Hippocampal formation (tissue), 2 donors: ENCODE measurements at places on chromosomes 1 and 21.
A peak's percentile ranks its signal among the peaks of the same experiment; 100 is the strongest.

DNA sequence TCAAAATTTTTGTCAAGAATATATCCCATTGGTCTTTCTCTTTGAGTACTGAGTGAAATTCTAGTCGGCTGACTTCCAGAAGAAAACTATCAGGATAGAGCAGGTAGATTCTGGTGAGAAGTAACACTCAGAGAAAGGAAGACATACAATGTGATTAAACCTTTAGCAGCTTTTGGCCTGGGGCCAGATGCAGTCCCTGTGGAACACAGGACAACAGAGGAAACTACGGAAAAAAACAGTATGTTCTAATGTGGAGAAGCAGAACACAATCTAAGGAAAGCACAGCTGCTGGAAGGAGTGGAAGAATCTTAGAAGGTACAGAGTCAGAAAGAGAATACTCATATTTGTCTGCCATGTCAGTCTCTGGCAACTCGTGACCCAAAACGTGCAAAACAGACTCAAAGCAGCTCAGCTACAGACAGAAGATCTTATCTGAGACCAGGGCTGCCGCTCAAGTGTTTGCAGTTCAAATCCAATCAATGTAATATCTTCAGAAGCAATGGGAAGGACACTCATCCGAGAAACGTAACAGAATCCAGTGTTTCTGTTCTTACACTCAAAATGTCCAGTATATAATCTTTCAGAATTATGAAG lies 283.8 kb downstream of the MRPL39 start:
- DNase-seq = no peak

- DNase-seq = no peak
Observed at GRCh38 chr1:17576519-17576853, 37.0 kb downstream of the ARHGEF10L start.

DNA sequence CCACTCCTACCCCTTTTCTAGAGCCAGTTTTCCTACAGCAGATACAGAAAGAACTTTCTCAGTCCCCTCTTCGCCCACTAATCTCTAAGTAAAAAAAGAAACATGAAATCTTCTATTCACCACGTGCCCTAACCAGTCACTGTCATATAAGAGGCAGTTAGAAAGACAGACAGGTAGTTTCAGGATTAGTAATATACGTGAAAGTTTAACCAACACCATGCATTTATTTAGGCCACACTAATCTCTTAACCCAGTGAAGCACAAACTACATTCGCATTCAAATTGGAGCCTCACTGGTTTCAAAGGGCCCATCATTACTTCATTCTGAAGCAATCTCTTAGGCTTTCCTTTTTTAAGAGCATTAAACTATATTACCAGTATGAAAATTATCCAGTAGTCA lies 10.1 kb downstream of the GPATCH2 start:
- DNase-seq = no peak

GRCh38 chr1:153680120-153680403 lies 1.6 kb downstream of the NPR1 start:
- DNase-seq = no peak

DNA sequence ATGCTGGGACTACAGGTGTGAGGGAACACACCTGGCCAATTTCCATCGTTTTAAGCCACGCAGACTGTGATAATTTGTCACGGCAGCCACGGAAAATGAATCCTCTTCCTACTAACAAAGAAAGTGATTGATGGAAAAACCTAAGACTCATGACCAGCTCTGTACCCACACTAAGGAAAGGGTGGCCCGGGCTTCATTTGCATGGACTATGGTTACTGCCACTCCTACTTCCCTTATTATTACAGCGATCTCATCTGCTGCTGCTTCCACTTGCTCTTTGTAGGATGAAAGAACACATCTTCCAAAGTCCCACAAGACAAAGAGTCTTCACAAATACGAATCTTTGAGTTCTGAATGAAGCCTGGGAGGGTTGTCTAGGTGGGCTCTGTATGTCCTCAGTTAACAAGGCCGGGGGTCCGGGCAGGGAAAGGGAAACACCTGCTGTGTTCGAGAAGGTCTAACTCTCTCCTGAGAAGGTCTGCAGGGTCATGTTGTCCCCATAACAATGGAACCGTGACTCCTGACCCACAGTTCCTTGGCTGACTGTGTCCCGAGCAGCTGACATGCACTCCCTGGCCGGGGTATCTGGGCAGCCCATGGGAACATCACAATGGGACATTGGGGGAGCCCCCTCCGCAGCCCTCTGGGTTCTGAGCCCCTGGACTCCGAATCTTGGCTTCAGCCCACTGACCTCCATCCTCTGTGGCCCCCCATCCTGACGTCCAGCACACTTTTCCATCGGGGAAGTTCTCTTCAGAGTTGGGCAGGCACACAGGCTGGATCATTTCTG lies 13.3 kb upstream of the TFF1 start:
- no peak for DNase-seq

DNA sequence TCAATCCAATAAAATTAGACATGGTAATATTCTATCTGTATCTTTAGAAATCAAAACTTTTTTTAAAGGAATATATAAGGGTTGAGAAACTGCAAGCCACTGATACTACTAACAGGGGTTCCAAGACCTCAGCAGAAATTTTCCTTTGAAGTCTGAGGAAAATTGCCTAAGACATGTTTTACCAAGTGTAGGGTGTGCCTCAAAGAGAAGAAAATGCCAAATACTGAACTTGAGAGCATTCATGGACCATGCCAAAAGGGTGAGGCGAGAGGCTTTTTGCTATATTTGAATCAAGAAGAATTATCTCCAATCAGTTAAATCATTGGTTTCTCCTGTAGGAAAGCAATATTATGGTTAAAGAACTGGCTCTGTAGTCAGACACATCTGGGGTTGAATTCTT lies 207.9 kb upstream of the B3GALT2 start:
- DNase-seq = no peak

DNA sequence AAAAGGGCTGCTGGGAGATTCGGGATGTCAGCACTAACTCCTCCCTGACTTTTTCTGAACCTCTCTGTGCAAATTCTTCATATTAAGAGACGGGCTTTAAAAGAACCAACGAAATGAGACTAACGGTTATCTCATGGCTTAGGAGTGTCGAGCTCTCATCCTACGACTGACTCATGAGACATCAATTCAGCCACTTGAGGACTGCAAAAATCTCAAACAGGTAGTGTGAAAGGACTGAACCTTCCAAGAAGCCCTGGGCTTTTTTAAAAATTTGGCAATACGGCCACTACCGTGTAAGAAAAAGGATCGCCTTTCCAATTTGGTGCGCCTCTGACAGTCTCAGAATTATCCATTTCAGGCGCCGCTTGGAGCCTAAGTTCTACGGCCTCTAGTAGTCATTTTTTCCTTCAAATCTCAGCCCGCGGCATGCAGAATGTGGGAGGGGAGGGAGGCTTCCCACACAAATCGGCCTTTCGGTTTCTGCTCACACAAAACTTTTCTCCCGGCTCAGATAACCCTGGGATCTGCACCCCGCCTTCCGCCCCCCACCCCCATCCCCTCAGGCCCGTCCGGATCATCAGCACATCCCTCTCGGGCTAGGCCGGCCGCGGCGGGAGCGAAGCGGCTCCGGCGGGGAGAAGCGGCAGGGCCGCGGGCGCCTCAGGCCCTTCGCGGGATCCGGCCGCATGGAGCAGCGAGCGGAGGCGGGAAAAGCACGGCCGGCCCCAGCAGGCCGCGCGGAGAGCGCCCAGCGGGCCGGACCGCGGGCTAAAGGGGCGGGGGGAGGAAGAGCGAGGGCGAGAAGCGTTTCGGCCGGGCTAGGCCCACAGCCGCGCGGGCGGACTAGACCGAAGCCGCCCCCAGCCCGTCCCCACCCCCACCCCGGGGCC lies 618 bp downstream of the HNRNPR start:
- DNase-seq = peak; percentile 32

GRCh38 chr21:45950740-45951515 lies 30.6 kb upstream of the COL6A1 start:
- DNase-seq = no peak

- DNase-seq = no peak
Observed at GRCh38 chr1:200966934-200967333, 56.6 kb downstream of the KIF21B start.

DNA sequence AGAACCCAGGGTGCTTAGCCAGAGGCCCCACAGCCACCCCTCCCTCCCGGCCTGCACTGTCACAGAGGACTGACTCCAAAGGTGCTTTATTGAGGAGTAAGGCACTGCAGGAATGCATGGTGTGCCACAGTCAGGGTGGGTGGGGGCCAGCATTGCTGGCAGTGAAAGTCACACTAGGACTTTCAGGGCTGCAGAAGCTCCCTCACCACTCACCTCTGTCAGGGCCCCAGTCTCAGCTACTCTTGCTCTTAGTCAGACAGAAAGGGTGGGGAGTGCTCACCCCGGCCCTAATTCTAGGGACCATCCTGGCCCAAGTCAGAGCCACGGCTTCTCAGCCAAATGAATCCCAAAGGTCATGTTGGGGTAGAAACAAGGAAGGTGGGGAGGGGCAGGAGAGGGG lies 19.4 kb downstream of the KNCN start:
- DNase-seq = no peak

DNA sequence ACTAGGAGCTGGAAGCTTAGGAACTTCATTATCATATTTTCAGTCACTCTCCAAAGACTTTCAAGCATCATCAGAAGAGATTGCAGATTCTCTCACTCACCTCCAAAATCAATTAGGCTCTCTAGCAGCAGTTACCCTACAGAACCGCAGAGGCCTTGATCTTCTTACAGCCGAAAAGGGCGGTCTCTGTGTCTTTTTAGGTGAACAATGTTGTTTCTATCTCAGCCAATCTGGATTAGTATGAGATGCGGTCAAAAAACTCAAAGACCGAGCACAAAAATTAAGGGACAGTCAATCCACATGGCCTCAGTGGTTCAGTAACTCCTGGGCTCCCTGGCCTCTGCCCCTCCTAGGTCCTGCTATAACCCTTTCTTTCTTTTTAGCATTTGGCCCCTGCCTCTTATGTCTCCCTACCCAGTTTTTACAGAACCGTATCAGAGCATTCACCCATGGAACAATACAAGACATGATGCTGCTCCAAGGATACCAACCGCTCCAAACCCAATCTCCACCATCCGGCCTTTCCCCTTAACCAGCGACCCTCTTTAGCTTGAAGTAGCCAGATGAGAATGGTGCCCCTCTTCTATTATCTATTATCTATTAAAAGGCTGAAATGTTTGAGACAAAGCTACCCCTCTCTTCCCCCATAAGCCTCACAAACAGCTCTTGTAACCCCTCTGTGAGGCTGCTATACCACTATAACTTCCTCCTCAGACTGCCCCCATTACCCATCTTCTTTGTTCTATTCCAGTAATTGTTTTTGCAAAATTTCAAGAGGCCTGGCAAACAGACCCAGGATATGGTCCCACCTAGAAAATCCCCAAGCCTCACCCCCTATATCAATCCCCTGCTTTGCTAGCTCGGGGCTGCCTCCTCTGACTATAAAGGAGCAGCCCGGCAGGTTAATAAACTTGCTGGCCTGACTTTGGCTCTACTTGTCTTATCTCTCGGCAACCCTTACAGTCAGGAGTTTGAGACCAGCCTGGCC lies 18.7 kb upstream of the CA6 start:
- no peak for DNase-seq

GRCh38 chr1:9101510-9102146 lies 27.3 kb downstream of the GPR157 start:
- peak; percentile 13 for DNase-seq
